ENCODE measurements at places on chromosomes 11 and 22.

DNA sequence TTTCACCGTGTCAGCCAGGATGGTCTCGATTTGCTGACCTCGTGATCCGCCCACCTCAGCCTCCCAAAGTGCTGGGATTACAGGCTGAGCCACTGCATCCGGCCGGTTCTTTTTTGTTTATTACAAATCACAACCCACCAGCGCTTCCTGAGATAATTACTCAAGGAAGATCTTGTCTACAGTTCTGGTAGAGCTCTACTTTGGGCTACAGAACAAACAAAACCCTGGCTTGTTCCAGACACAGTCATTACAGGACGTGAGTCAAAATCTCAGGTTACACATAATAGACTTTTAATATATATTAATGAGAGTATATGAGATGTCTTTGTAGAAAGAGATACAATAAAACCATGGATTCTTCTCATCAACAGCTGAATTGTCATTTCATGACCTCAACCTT, 42.8 kb upstream of the NUP50 start:
- DNase-seq: no peak

GRCh38 chr11:131246663-131247062, 123.8 kb upstream of the NTM start:
- no peak for DNase-seq

DNA sequence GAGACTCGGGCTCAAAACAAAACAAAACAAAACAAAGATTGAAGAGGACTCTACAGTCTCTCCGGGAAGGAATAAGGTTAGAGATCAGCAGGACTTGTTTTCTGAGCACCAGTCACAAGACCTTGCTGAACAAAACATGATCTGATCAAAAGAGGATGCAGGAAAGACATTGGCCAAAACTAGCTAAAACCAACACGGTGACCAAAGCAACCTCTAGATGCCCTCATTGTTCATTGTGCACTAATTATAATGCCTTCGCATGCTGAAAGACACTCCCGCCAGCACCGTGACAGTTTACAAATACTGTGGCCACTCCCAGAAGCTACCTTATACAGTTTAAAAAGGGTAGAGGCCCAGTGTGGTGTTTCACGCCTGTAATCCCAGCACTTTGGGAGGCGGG, 15.7 kb upstream of the CHKA start:
- DNase-seq: no peak

DNA sequence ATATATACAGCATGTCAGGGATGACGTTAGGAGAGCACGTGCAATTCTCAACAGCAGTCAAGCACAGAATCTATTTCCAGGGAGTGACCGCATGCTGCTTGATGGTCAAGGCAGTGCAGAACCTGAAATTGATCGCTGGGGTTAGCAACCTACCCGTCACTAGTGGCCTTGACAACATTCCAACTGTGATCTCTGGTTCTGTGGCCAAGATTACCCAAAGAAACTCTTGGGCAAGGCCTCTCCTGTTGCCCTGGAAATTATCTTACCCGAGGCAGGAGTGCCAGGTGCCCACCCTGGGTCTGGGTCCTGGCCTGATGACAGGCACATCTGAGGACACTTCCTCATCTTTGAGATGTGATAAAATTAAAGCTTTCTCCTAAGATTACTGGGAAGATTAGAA, 2.2 kb downstream of the TM7SF2 start:
- no peak for DNase-seq

DNA sequence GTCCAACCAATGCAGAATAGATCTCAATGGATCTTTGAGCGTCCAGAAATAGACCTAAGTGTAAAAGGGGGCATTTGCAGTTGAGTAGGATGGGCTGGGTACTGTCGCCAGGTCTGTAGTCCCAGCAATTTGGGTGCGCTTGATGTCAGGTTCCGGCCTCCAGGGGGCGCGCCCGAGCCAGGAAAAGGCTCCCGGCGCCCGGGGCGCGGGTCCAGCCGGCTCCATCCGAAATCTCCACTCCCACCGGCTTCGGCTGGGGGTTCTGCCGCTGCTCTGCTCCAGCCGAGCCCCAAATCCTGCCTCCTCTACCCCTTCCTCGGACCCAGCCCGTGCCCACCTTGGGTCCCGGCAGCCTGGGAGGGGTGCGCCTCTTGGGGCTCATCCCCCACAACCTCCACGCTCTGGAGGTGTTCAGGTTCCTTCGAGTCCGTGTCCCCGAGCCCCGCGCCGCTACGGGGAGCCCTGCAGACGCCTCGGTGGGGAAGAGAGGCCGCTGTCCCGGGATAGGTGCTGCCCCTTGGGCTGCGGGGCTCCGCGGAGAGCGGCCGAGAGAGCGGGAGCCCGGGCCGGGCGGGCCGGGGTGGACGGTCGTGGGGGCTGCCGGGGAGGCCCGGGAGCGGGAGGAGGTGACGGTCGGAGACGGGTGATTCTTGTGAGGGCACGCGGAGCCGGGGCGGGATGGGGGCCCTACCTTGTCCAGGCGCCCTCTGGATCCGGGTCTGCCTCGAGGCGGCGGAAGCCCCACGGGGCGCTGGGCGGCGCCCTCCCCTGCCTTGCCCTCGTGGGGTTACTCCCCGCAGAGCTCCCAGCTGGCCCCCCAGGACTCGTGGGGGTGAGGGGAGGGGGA, 13.0 kb upstream of the CYB5R3 start:
- DNase-seq: peak; percentile 64

GRCh38 chr11:113338730-113339129, 24.3 kb downstream of the TTC12 start:
- peak; percentile 31 for DNase-seq

DNA sequence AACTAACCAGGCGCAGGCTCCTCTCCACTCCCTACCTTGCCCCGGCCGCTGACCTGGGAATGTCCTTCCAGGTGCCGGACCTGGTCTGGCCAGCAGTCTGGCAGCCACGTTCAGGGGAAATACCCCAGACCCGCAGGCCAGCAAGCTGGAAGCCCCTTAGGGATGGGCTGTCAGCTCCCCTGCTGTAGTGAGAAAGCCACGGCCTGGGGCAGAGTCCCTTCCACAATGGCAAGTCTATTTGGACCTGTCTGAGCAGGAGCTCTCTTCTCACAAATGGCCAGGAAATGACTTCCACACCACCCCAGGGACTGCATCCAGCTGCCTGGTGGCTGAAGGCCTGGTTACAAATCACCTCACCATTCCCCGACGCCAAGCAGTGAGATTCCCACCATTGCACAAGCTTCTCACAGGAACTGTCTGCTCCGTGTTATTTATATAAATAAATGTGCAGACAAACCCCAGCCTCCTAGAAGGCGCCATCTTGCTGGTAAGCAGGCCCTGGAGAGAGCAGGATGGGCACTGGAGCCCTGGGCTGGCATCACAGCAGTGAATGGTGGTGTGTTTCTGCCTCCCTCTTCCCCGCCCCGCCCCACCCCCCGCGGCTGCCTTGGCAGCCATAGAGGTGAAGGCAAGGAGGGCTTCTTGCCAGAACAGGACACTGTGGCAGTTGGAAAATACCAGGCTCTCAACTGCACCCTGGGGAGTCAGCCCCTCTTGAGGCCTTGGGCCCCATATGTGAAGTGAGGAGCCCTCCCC, 23.7 kb downstream of the RSPH14 start:
- peak; percentile 65 for DNase-seq

DNA sequence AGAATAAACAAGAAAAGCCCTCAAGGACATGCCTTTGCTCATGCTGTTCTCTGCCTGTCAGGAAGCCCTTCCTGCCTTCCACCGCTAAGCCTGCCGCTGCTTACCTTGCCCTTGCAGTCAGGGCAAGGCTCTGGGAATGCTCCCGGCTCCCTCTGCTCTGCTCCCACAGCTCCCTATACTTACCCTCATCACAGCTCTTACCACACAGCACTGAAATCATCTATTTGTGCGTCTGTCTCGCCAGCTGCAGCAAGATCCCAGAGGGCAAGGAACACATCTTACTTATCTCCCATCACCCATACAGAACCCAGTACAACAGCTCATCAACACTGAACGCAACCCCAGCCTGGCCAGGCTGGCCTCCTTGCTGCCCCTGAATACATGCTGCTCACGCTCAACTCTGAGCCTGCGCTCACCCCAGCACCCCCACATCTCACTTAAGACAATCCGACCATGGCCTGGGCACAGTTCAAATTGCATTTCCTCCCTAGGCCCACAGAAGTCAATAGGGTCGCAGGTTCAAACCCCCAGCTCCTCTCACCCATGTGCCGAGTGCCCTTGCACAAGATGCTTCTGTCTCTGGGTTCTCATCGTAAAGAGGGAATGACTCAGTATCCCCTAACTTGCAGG, 161.8 kb downstream of the IGLL1 start:
- no peak for DNase-seq

GRCh38 chr11:64343767-64344559, 4.0 kb downstream of the CCDC88B start:
- DNase-seq: no peak

- DNase-seq: peak; percentile 11
Measured at GRCh38 chr11:62409831-62410230, 9.0 kb upstream of the SCGB1A1 start.

- DNase-seq: no peak
Measured at GRCh38 chr11:65894034-65894591, 3.6 kb downstream of the CCDC85B start.

DNA sequence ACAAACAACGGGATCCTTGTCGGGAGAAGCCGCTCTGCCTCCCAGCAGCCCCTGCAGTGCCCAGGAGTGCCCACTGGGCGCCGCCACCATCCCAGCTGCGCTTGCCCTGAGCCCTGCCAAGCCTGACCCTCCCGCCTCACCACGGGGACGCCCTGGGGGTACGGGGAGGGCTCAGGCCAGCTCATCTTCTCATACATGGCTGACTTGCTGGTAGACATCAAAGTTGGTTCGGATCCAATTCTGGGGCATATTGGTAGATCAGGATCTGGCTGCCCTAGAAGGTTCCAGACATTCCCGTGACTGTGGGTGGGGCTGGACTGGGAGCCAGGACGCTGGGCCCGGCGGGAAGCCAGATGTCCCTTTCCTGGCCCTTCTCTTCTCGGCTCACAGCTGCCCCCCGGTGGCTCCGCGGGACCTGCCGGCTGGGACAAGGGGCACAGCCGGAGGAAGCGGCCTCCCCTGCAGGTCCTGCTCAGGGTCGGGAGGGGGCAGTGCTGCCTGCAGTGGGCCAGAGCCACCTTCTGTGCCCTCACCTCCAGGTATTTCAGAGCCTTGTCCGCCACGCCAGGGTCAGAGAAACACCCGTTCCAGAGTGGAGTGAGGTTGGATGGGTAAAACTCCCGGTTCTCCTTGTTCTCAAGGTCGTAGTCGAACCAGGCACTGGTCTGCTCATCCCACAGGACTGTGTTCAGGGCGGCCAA, 10.6 kb upstream of the TREH start:
- peak; percentile 94 for DNase-seq

- no peak for DNase-seq
Measured at GRCh38 chr11:110435780-110436717, 6.3 kb downstream of the FDX1 start.

GRCh38 chr11:126518972-126519690, 163.6 kb downstream of the ST3GAL4 start:
- no peak for DNase-seq

GRCh38 chr11:1005928-1006327, 30.6 kb downstream of the MUC6 start:
- peak; percentile 45 for DNase-seq

DNA sequence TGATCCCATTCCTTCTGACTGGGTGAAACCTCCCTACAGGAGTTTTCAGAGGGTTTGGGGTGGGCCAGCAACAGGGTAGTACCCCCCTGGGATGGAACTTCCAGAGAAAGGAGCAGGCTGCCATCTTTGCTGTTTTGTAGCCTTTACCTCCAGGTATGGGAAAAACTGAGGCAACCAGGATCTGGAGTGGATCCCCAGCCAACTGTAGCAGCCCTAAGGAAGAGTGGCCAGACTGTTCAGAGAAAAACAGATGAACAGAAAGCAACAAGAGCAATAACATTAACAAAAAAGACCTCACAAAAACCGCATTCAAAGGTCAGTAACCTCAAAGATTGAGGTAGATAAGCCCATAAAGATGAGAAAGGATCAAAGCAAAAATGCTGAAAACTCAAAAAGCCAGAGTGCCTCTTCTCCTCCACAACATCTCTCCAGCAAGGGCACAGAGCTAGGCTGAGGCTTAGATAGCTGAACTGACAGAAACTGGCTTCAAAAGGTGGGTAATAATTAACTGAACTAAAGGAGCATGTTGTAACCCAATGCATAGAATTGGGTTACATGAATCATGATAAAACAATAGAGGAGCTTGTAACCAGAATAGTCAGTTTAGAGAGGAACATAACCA, 1288.6 kb upstream of the CNTN5 start:
- no peak for DNase-seq

- DNase-seq: no peak
Measured at GRCh38 chr22:35437049-35437448, 37.1 kb downstream of the MCM5 start.

DNA sequence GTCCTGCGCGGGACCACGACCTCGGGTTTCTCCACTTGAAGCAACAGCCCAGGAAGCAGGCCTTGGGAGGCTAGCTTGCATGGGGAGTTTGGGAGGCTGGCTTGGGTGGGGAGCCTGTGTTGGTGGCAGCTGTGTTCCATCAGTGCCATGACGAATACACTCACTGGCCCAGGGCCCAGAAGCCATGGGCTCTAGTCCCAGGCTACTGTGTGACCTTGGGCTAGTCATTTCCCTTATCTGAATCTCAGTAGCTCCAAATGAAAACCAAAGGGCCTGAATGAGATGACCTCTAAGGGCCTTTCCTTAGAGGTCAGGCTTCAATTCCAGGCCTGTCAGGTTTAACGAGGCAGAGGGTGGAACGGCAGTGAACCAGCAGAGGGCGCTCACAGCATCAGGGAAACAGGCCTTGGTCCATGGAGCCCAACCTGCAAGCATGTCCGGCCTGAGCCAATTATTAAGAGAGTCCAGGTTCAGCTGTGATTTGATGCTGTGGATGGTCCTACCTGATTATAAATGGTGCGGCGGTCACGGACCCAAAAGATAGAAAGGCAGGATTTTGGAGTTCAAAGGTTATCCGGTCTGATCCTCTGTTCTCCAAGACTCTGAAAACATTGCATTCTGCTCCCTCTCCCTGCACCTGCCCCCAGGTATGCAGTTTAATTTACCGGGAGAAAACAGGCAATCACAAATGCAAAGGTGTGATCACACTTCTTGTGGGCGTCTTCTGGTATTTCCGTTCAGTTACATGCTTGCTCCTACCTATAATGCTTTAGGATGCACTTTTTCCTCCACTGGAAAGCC, 15.9 kb downstream of the PTPN5 start:
- no peak for DNase-seq

GRCh38 chr11:78560153-78560552, 14.5 kb downstream of the NARS2 start:
- DNase-seq: no peak

DNA sequence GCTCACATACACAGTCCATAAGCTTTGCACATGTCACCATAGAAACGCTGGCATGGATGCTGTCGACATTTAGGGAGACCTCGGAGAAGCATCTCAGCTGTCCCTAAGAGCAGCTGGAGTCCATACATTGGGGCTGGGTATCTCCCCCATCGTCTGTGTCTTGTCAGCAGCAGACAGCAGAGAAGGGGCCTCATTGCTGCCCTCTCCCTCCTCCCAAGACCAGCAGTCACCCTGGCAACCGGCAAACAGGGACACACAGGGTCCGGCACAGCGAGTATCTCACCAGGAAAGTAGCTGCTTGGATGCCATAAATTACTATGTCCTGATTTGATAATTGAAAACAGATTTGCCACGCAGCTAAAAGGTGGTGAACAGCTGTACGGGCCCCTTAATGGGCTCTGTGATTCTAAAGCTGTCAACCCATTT, 84.4 kb downstream of the CD44 start:
- DNase-seq: peak; percentile 23

Measured in NCI-H1092 treated with DMSO at 0.1 percent for 48 hours (cell line).